Daoy (cell line): ENCODE measurements at places on chromosomes 12 and 14.
A peak's percentile ranks its signal among the peaks of the same experiment; 100 is the strongest.

DNA sequence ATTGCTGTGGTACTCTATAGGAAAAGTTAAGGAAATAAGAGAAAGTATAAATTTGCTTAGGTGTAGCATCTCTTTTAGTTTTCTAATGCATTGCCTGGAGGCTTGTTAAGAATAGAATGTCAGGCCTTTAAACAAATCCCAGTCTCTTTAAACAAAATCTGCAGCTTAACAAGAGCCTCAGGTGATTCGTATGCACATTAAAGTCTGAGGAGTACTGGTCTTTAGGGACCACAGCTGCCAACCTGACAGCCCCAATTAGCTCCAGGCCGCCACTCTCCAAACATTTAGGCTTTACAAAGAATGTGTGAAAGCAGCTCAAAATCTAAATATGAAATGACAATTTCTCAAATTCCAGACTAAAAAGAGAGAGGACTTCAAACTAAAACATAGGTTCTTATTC, 35.7 kb downstream of the PAWR start:
- no peak for DNase-seq

DNA sequence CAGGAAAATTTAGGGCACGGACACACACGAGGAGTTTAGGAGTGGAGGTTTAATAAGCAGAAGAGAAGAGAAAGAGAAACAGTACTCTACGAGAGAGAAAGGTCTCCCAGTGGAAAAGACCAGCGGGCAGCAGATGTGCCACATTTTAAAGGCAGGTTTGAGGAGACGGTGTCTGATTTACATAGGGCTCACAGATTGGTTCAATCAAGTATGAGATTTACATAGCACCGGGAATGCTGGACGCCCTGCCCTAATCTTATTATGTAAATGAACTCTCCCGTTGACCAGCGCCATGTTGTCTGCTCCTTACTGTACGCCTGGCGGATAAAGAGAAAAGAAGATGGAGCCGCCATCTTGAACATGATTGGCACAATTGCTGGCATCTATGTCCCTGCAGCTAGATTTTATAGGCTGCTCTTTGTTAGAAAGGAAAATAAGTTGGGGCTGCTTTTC, 17.9 kb downstream of the NFKBIA start:
- no peak for DNase-seq

DNA sequence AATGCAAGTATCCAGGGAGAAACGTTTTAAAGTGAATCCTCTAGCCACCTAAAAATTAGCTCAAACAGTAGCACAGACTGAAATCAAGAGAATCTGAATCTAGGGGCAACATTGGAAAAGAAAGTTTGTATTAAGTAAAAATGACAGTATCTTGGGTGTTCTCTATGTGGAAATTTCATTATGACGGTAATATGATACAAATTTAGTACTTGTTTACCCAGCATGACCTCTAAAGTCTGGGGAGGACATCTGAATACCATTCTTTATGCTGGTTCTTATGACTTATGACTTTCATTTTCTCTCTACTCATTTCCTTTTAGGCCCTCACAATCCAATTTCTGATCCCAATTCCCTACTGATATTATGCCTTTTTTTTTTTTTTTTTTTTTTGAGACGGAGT, 14.0 kb downstream of the GTSF1 start:
- no peak for DNase-seq

- no peak for DNase-seq
Measured at GRCh38 chr14:33720284-33720787, 230.5 kb downstream of the EGLN3 start.

DNA sequence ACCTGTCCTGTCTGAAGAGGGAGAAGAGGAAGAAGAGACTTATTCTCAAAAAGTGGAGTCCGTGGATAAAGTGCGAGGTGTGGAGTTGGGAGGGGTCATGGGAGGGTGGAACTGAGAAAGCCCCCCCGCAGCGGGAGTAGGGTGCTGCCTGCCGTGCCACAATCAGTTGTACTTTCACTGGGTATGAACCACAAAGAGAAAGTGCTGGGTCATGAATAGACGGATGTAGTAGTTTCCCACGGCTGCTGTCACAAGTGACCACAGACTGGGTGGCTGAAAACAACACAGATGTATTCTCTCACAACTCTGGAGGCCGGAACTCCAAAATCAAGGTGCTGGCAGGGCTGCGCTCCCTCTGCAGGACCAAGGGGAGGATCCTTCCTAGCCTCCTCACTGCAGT, 5.5 kb downstream of the DNAH10 start:
- no peak for DNase-seq

DNA sequence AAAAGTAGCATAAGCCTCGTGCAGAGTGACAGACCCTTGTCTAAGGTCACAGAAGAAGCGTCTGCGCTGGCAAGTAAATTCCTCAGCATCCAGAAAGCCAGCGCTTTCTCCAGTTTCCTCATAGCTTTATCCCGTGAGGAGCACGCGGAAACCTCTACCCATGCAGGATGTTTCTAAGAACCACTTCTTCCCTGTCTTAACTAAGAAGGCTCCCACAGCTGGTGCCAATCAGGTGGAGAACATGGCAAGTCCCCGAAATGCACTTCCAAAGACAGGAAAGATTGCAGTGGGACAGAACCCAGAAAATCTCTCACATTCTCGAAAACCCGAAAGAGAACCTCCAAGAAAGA, 968 bp upstream of the ARID4A start:
- no peak for DNase-seq

DNA sequence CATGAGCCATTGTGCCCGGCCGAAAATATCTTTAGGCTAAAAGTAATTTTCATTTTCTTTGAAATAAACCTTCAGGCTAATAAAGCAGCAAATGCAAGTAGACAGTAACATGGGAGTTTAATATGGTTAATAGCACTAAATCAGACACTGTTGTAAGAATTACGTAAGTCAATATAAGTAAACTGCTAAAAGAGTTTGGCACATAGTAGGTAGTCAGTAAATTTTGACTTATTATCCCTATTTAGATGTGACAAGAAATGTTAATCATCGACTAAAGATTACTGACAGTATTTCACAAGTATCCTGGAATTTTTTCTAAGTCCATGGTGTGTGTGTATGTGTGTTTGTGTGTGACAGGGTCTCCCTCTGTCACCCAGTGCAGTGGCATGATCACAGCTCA, 3.9 kb downstream of the PPP4R3A start:
- no peak for DNase-seq

- peak; percentile 26 for DNase-seq
Measured at GRCh38 chr14:56782711-56783110, 27.6 kb downstream of the OTX2 start.

DNA sequence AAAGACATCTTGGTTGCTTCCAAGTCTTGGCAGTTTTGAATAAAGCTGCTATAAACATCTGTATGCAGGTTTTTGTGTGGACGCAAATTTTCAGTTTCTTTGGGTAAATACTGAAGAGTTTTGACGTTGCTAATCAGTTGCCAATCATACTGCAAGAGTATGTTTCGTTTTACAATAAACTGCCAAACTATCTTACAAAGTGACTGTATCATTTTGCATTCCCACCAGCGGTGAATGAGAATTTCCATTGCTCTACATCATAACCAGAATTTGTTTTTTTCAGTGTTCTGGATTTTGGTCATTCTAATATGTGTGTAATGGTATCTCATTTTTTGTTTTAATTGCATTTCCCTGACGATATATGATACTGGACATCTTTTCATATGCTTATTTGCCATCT, 190.8 kb upstream of the PARP11 start:
- no peak for DNase-seq

DNA sequence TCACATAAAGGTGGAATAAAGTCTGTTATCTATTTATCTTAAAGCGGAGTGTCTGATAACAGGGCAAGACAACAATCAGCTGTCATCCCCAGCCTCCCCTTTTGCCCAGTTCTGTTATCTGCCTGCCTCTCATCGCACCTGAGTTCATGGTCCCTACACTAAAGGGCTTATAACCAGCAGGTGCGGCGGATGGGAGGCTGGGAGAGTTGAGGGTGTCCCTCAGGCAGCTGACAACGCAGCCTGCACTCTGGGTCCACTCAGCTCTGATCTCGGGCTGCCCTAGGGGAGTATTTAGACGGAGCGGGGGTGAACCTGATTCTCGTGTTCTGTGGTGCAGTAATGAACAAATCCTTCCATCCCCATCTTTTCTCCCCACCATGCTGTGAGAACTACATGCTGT, 34.0 kb upstream of the JDP2 start:
- DNase-seq = no peak

GRCh38 chr14:98114122-98114895, 1157.7 kb downstream of the BCL11B start:
- DNase-seq = peak; percentile 33

DNA sequence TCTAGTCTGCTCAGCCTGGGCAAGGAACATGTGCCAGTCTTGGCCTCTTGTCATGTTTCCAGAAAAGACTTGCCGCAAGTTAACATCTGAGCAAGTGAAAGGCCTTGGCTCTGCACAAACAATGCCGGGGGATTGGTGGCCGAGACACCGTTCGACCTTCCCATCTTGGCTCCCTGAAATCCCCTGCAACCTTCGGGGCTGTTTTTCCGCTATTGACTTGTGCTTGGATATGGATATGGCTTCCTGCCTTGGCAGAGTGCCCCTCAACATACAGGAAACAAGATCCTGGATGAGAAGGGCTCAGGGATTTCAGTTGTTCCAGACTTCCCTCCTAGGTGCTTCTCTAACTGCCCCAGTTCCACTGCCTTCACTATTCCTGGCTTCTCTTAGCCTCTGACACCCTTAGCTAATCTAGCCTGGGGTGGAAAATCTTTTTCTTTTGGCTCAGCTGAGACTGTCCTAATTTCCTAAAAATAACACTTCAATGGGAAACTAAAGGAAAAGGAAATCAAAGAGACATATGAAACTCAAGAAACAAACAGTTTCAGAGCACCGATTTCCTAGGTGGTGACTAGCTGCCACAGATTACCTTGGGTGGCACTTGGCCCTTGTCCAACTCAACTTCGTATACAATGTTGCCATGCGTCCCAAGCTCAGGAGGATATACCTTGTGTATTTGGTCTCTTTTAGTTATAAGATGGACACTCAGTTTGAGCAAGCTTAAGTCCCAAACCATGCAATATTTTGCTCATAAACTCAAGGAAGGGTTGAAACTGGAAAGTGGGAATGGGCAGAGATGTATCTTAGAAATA, 33.9 kb downstream of the RDH12 start:
- no peak for DNase-seq

- DNase-seq = no peak
Measured at GRCh38 chr12:3295646-3296408, 195.2 kb upstream of the PRMT8 start.

DNA sequence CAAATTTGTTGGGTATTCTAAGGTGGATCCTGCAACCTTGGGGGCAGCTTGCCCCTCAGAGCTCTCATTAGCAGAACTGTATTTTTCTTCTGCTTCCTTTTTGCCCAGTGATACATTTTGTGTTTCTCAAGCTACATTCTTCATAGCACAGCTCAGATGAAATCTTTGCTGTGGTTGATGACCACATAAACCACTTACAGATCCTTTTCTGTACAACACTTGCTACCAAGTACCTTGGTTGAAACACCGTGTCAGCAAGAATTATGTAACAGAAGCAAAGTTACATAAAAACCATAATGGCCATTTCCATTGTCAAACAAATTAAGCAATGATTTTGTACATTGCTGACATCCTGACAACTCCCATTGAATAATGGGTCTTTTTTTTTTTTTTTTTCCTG, 9.7 kb upstream of the PLBD1 start:
- DNase-seq = no peak

GRCh38 chr14:75734854-75735253, 73.8 kb downstream of the TTLL5 start:
- DNase-seq = no peak

DNA sequence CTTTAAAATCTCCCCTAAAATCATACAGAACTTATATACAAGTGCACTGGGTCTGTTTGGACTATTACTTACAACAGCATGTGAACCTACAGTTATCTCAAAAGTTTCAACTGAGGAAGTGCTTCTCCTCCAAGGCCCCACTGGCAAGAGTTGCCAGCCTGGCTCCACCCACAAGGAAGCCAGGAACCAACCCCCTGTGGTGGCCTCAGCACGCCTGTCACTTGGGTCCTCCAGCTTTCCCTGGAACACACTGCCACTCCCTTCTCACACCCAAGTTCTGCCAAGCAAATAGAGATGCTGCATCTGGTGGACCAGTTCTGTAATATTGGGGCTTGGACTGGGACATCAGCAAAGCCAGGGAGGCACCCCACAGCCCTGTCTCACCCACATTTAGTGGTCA, 115.4 kb downstream of the GCH1 start:
- no peak for DNase-seq

GRCh38 chr12:17206553-17206952, 600.6 kb upstream of the LMO3 start:
- DNase-seq = no peak

GRCh38 chr12:128930606-128931005, 77.3 kb downstream of the GLT1D1 start:
- no peak for DNase-seq

DNA sequence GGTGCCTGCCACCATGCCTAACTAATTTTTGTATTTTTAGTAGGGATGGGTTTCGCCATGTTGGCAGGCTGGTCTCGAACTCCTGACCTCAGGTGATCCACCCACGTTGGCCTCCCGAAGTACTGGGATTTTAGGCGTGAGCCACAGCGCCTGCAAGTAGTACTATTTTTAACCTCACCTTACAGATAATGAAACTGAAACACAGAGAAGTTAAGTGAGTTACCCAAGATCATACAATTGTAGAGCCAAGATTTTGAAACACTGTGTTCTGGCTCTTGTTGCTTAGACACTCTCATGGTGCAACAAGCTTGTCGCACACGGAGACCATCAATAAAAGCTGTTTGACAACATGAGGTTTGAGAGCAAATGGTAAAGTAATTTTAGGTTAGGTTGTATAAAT, 159.1 kb upstream of the LMNTD1 start:
- DNase-seq = no peak

- DNase-seq = no peak
Measured at GRCh38 chr14:54577494-54577893, 10.6 kb downstream of the SAMD4A start.

DNA sequence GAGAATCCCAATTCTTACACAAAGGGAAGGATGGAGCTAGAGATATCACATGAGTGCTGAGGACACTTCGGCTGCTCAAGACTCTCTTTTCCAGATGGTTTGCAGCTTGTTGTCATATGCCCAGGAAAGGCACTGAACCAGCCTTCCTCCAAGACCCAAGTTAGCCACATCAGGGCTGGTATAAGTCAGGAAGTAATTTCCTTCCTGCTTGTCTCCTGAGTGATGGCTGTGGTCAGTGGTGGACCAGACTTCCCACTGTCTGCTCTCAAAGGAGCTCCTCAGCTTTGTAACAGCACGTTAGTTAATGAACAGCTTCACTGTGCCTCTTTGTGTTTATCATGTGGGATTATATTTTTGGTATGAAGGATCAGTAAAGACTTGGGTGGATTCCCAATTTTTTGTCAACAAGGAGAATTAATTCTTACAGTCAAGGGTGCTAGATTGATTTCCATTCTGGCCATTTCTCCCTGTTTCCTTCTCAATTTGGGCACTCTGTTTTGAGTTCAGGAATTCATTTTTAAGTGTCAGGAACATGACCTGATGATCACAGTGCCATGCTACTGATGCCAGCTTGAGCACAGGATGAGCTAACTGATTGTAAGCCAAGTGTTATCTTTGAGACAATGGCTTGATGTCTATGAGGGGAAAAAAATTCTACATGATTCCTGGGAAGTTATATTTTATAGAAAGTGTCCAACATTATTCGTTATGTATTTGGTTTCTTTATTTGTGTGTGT, 145.8 kb downstream of the GCH1 start:
- no peak for DNase-seq

- peak; percentile 18 for DNase-seq
Measured at GRCh38 chr14:85533861-85534291, 3.9 kb downstream of the FLRT2 start.
